ENCODE measurements at places on chromosomes 11 and 22. TPM values are rescaled to one million over a fixed set of nuclear protein-coding genes. Genes with fewer than 3 reads are reported as not detected.

The OR5M11 gene
- total RNA-seq = not detected

The SCGB2A2 gene
- total RNA-seq = not detected

The OR2AG1 gene
- total RNA-seq = not detected

The CLTCL1 gene
- 5.0 TPM for total RNA-seq

The BEST1 gene
- 1.9 TPM for total RNA-seq

All from Karpas-422 (cell line).